ENCODE measurements at places on chromosomes 3 and 15.

DNA sequence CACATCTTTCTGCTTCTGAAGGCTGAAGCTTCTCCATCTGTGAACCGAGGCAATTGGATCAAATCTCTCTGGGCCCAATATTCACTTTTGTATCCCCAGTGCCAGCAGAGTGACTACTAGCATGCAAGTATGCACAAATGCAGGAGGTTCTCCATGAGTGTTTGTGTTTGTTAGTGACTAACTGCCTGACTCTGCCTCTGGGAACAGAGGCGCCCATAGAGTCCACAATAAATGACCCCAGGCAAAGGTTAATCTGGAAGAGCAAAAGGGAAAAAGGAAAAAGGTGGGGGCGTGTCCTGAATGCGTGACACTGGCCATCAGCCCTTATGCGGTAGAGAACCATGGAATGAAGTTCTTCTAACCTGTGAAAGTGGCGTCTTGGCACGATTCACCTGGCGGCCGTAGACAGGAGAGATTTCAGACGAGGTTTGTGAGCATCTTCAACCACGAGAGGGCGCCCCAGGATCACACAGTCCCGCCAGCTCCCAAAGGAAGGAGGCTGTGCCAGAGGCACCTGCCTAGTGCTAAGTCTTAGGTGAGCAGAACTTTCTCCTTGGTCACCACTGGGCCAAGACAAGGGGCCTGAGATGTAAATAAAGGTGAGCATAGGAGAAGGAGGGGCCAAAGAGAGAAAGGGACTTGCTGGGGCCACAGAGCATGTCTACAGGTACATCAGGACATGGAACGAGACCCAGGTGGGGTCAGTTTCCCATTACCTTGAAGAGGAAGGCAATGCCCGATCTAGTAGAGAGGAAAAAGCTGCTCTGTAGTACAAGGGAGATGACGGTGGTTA lies 44.2 kb downstream of the RBPMS2 start:
- peak; percentile 81 for DNase-seq

DNA sequence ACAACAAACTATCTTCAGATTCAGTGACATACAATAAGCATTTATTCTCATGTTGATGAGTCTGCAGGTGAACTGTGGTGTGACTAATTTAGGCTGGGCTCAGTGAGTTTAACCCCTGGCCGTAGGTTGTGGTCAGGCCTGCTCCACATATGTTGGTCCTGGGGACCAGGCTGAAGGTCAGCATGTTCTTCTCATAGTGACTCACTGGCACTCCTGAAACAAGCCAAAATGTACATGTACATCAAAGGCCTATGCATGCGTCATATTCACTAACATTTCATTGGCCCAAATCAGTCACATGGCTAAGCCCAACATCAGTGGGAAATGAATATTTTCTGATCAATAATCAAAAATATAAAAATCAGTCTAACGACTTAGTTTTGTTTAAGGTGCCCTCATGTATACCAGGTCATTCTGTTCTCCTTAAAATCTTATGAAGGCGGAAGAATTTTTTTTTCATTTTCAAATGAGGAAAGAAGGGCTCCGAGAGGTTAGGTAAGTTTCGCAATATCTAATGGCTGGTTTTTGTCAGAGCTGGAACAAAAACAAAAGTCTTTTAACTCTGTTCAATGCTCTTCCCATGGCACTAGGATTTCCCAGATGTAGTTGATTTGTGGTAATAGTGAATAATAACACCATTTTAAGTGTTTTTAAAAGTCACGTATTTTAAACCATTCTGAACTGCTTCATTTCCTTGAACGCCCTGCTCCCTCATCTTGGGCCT lies 148.5 kb downstream of the MFSD1 start:
- no peak for DNase-seq

- no peak for DNase-seq
Measured at GRCh38 chr3:69426967-69427304, 41.0 kb upstream of the FRMD4B start.

DNA sequence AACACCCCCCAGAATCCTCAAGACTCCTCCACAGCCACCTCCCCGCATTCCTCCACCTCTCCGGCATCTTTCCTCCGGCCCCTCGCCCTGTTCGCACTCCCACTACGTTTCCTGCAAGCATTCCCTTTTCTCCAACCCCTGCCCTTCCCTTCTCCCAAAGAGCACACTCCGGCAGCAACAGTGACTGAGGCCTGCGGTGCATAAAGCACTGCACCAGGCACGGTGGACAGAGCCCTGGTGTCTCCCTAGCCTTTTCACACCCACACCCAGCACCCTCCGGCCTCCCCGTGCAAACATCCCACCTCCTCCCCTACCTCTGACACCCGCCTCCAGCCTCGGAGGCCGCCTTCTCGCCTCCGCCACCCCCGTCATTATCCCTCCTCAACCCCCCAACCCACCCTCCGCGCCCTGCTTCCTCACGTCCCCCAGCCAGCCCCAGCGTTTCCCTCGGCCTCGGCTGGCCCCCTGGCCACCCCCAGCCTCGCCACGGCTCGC lies 577 bp downstream of the ZNF148 start:
- peak; percentile 38 for DNase-seq

- DNase-seq: no peak
Measured at GRCh38 chr3:64552966-64553365, 134.8 kb downstream of the ADAMTS9 start.

GRCh38 chr15:43514241-43515057 lies 3.0 kb upstream of the MAP1A start:
- DNase-seq: no peak

- DNase-seq: no peak
Measured at GRCh38 chr3:49625071-49625470, 49.1 kb upstream of the APEH start.

- DNase-seq: no peak
Measured at GRCh38 chr3:138470687-138471086, 36.3 kb downstream of the ESYT3 start.

GRCh38 chr3:187713504-187713903 lies 11.1 kb upstream of the RTP2 start:
- peak; percentile 10 for DNase-seq

GRCh38 chr3:150236316-150237082 lies 171.6 kb upstream of the TSC22D2 start:
- peak; percentile 52 for DNase-seq

GRCh38 chr3:100602506-100603444 lies 6.6 kb upstream of the ADGRG7 start:
- no peak for DNase-seq

- DNase-seq: peak; percentile 29
Measured at GRCh38 chr3:17431004-17431403, 311.4 kb downstream of the TBC1D5 start.

- peak; percentile 54 for DNase-seq
Measured at GRCh38 chr3:129838086-129838485, 55.4 kb downstream of the TMCC1 start.

- no peak for DNase-seq
Measured at GRCh38 chr3:21426920-21427319, 324.1 kb downstream of the ZNF385D start.

DNA sequence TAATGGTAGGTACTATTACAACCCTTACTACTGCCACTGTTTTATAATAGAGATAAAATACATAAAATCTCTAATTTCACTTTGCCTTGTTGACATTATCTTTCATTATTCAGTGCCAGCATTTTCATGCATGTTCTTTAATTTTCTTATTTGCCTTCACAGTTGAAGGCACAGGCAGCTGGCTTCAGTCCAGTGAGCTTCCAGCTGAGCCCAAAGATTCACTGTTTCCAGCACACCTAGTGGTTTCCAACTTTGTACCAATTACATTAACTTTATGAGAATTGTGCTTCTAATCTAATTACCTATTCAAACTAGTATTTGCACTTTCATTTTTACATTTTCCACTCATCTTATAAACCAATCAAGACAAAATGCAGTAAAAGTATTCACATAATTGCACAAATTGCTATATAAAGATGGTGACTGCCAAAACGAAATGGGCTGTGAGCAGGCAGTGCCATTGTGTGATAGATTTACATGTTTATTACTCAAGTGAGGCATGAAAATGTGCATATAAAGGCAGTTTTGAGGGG lies 228.3 kb downstream of the MFSD1 start:
- no peak for DNase-seq

GRCh38 chr3:50258029-50258680 lies 10.8 kb upstream of the SEMA3B start:
- DNase-seq: no peak

DNA sequence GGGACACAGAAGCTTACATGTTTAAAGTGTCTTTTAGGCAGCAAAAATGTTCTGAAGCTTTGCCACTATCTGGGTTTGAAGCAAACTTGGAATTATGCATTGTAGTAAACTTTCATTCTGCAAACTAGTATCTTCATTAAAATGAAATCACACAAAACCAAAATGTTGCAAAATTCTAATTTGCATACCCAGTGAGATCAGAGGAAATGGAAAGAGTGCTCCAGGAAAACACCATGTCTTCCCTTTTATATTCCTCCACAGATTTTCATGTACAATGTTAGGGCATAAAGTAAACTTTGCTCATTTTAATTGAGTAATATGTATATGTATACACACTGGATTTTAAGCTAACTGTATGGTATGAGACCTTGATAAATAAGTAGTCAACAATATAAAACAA lies 23.9 kb downstream of the ANO10 start:
- no peak for DNase-seq

DNA sequence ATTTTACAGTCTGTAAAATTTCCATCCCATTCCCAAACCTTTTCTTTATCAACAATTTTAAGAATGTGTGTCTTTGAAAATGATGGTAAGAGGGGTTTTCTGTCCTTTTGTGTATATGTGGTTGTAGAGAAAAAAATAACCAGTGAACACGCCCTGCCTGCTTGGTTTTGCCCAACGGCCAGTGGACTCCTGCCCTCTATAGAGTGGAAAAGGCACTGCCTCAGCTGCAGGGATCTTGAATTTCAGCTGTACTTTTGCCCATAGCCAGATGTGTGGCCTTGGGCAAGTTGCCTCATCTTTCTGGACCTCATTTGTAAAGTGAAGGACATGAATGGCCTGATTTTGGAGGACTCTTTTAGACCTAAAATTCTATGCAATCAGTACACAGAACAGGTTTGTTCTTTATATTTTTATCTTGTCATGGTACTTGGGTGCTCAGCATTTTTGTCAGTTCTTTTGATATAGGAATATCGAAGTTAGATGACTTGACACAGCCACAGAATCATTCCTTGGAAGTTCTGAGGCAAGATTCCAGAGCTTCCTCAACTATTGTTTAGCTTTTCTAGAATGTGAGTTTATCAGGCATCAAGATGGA lies 81.0 kb downstream of the CLDN11 start:
- no peak for DNase-seq

DNA sequence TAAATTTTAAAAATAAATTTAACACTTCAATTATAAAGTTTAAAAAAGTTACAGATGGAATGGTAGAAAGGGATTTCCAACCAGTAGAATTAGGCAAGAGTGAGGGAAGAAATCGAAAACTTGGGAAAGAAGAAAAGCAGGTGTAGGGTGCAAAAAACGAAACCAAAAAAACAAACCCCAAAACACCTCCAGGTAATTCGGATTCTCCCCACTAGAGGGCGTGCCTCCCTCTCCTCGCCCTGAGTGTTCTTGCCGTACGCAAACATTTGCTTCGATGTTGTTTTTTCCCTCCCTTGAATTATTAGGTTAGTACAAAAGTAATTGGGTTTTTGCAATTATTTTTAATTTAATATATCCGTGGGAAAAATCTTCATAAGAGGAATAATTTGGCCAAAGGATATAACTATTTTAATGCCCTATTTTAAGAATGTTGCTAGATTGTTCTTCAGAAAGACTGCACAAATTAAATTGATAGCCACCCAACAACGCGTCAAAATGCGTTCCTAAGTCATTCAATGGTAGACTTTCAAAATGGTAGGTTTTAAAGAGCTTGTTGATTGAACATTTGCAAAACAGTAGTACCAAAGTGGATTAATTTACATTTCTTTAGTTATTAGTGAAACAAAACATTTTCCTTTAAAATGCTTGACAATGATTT lies 63.7 kb downstream of the SLC30A4 start:
- DNase-seq: peak; percentile 65

DNA sequence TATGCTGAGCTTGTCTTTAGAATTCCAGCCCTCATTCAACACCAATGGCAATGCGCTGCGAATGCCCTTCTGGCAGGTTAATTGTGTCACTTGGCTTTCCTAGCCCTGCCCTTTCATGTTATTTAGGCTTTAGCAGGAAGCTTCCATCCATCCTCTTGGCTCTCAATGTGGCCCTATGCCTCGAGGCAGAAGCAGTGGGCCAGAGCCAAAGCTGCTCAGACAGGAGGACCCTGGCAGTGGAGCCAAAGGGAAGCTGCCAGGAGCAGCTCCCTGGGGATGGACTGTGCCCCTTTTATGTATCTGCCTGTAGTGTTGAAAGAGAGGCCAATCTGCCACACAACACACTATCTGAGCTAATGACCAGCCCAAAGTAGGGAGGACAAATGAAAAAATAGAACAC lies 376.4 kb downstream of the CTNNB1 start:
- DNase-seq: no peak

DNA sequence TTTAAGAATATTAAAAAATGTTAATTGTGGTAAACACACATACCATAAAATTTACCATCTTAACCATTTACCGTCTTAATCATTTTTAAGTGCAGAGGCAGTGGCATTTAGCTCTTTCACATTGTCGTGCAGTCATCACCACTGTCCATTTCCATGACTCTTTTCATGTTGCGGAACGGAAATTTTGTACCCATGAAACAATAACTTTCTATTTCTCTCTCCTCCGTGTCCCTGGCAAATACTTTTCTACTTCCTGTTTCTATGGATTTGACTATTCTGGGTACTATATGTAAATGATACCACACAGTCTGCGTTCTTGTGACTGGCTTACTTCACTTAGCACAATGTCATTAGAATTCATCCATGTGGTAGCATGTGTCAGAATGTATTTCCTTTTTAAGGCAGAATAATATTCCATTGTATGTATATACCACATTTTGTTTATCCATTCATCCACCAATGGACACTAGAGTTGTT lies 27.9 kb downstream of the AKAP13 start:
- no peak for DNase-seq

DNA sequence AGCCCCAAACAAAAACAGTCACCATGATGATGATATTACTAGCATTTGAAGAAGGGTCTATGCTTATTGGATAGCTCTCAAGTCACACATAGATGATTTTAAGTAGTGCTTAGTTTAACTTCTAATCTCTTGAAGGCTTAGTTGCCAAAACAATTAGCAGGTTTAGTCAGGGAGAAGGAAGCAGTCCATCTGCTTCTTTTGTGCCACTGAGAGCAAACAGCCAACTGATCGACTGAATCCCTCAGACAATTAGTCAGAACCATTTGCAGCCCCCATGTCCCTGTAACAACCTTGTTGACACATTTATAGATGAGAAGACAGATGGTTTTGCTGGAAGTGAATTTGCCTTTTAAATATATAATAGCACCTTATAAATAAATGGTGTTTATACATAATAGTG lies 585.1 kb upstream of the SUCLG2 start:
- no peak for DNase-seq
